Iris pigment epithelial cell (primary cell): ENCODE measurements at places on chromosomes 5 and 9.
A peak's percentile ranks its signal among the peaks of the same experiment; 100 is the strongest.

DNA sequence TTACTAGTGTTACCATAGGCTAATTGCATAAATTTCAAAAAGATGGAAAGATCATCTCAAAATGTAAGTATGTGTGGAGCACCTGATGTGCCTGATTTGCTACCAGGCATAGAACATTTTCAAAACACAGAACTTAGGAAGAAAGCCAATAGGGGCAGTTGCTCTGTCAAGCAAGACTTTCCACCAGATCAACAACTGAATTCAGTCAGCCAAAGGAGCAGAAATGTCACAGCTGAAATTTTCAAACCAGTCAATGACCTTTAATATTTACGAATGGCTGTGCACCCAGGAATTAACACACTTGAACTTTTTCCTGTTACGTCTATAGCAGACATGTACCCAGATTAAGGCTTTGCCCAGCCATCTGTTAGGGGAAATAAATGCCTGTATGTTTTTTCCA, 452.8 kb upstream of the PTGER4 start:
- DNase-seq, result no peak

DNA sequence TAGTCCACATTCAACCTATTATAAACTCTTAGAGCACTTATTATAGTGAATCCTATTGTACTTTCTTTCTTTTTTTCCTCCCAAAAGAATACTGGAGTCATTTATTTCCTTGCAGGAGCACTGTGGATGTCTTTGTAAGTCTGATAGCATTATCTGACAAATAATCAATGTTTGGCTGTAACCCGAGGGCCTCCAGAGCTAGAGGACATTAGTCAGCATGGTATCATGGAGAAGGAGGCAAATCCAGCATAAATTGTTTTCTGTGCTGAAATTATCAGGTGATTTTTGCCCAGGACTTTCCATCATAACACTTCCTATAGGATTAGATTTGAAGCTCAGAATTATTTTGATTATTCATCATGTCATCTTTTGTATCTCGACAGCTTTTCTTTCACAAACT, 551.0 kb downstream of the ZNF608 start:
- no peak for DNase-seq

DNA sequence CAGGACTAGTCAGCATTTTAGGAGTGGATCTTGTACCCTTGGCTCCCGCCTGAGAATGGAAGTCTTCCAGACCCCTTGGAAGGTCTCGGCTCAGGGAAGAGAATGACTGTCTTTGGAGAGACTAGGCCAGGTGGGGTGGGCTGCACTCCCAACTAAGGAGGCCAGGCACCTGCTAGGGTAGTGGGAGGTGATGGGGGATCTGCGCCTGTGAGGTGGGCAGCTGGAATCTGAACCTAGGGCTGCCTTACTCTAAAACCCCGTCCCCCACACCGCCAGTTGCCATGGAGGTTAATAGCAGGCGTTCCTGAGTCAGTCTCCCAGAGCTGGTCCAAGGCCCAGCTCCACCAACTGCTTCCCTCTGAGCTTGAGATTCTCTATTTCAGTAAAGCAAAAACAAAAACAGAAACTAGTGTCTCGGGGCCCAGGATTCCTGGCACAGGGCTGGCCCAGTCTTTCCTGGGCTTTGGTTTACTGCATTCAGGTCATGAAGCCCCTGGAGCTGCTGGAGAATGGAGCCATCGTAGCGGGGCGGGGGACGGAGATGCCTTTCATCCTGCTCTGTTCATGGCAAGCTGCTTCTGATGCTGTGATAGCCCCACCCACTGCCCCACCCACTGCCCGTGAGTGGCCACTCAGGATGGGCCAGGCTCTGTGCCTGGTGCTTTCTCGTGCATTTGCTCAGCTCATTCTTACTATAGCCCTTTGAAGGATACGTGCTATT, 57.5 kb downstream of the DAB2IP start:
- peak; percentile 5 for DNase-seq

DNA sequence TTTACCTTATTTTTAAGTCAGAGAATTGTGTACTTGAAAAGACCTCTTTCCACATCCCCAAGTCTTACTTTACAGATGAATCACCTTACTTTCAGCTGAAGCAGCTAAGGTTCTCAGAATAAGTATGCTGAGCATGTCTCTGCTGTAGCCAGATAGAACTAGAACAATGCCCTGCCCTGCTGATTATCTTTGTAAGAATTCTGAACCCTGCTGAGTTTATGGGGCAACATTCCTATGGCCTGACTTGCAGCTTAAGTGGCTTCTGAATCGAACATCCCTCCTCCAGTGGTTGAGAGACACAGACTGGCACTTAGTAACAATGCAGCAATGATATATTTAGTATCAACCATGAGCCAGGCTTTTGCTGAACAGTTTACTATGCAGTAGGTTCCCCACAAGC, 592.0 kb upstream of the WWC1 start:
- peak; percentile 100 for DNase-seq

GRCh38 chr9:20823051-20823450, 139.0 kb downstream of the FOCAD start:
- DNase-seq, result no peak

DNA sequence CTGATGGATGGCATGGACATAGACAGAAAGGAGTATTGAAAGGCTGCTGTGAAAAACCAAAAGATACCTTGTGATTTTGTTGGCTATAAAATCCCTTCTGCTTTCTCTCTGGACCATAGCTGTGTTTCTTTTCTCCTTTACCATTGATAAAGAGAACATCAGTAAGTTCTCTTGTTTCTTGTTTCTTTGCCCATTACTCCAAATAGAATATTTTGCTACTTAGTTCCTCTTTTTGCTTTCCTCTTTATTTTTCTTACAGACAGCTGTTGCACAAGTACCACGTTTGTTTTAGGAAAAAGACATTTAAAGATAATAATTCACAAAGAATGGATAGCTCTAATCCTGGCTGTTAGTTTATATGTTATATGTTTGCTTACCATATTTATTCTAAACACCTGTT, 1129.2 kb downstream of the DTWD2 start:
- DNase-seq, result no peak

DNA sequence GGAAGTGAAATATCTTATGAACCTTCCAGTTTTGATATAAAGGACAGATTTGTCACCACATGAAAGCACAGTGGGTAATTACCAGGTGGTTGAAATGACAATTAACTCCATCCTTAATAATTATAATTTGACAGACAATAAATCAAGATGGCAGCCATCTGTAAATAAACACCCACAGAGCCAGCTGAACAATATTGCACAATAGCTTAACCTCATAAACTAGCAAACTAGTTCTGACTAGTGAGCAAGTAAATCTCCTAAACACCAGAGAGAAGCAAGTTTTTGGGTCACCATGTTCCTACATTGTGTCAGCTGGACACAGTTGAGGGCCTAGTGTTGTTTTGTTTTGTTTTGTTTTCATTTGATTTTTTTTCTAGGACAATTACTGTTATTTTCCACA, 577.4 kb downstream of the ACTL7B start:
- no peak for DNase-seq
